Memory B cell (primary cell): ENCODE measurements at places on chromosomes 3 and 15.
A peak's percentile ranks its signal among the peaks of the same experiment; 100 is the strongest.

DNA sequence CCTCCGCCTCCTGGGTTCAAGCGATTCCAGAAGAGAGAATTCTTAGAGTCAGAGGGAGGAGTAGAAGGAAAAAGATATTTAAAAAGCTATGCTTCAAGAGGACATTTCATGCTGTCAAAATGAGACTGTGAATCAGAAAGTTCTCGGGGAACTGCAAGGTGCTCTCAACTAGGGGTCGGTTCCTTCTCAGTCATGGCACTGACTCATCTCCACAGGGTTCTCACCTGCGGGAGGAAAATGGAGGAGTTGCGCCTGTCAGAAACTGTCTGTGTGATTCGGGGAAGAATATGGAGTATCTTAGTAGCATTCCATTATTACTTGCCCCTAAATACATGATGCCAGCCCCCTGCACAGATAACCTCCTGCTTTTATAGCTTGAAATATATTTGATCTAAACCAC lies 47.4 kb downstream of the APH1B start:
- DNase-seq = no peak

DNA sequence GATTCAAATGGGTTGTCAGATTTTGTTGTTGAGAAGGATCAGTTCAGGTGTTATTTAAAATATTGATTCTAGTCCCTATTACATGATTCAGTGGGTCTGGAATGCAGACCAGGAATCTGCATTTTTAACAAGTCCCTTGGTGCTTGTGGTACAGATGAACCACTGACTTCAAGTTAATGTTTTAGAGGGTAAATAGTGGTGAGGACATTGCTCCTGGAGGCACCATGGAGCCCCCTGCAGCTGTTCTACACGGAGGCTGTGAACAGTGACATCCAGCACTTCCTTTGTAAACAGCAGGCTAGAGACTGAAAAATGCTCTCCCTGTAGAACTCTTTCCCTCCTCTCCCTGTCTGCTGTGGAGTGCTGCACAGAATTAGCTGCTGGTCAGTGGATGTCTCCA lies 4.8 kb upstream of the FSIP1 start:
- DNase-seq = no peak

DNA sequence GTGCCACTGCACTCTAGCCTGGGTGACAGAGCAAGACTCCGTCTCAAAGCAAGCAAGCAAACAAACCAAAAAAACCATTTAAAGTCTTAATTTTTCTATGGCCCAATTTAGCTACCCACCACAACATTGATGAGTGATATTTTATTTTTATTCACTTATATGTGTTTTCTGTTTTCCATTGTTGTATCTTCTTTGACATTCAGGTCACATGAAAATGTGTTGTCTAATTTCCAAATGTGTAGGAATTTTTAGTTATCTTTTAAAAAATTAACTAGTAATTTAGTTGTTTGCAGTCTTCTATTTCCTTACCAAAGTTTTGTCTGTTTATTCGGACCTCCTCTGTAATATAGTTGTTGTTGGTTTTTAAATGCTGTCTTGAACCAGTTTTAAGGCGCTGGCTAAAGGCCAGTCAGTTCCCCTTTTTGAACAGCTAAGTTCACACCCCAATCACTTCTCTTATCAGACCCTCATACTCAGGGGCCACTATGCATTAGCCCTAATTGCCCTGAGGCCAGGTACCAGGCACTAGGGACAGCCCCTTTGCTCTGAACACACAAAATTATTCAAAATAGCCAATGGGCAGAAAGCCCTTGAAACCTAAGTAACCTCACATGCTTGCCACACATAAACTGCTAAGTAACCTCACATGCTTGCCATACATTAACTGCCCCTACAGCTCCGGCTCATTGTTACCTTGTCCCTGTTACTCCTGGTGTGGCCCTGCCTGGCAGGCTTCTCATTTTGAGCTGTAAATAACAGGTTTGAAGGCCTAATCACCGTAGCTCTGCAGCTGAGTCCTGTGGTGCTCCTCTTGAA lies 4.3 kb upstream of the CCR4 start:
- no peak for DNase-seq

GRCh38 chr3:14301558-14301957 lies 100.8 kb upstream of the SLC6A6 start:
- DNase-seq = no peak

GRCh38 chr3:161496508-161496907 lies at the start of gene OTOL1:
TSS of gene OTOL1 (plus strand) at chr3:161496808. CDS start at chr3:161496808, 0 bp downstream.
- no peak for DNase-seq

DNA sequence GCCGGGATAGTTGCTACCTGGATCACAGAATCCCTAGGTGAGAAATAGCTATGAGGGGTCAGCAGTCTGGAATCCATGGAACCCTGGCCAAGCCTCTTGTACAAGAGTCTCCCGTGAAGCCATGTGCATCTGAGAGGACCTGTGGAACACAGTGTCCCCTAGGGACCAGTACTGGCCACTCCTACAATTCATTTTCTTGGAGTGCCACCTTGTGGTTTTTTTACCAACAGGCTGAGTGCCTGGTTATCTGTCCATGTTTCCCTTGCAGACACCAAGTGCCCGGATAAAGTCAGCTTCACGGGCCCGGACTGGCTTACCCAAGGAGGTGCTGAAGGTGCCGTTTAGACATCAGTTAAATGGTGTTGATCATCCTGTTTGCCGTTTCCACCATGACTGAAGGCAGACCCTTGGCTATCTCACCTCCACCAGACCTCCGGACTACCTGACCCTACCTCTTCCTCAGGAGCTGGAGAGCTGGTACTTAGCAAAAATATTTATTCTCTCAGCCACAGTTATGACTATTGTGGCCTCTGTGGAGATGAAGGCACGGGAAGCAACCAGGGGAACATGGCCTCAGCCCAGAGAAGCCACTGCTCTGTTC lies 93.9 kb downstream of the RBPMS2 start:
- DNase-seq = no peak

DNA sequence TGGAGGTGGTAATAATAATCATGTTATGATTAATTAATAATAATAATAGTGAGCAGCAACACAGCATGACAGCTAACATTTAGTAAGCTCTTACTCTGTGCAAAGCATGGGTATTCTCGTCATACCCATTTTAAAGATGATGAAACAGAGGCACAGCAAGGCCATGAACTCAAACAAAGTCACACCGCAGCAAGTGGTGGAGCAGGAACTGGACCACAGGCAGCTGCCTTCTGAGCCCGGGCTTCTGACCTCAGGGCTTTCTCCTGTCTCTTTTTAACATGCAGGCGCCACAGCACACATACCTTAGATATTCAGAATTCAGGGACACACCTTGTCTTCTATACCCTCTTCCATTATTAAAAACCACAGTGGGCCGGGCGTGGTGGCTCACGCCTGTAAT lies 50.7 kb upstream of the SPATA12 start:
- DNase-seq = no peak

DNA sequence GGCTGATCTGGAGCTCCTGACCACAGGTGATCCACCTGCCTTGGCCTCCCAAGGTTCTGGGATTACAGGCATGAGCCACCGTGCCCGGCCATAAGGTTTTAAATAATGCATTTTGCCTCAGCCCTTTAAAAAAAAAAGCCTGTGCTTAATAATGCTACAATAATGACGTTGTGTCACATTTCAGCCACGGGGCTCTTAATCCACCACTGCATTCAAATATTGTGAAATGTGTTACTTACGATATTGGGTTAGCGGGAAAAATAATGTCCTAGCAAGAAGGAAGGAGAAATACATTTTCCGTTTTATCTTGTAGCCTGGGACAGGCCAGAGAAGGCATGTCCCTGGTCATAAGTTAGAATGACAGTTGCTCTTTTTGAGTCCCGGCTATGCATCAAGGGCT lies 17.6 kb downstream of the PAQR5 start:
- no peak for DNase-seq

DNA sequence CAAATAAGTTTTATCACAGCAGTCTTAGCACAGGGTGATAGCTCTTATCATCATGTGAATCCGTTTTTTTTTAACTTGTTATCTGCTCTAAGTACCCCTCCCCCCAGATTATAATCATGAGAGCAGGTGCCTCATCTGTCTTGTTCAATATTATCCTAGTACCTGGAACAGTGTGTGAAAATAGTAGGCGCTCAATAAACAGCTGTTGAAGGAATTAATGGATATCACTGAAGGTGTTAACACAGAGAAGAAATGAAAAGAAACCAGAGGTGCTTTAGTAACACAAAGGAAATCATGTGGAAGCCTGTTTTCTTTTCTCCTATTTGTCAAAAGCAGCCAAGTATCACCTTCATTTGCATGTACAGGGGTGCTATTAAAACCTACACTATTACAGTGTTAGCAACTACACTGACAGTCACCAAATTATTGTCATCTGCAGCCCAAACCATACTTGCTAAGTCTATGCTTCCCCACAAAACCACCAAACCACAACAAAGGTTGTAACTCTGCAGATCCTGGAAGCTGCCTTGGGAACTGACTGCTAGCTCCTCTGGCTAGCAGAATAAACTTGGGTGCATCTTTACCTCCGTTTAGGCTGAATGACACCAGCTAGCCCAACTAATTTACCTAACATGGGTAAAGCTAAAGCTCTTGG lies 2.9 kb downstream of the XPC start:
- peak; percentile 21 for DNase-seq
